ENCODE measurements at places on chromosomes 7 and 10.
A peak's percentile ranks its signal among the peaks of the same experiment; 100 is the strongest.

DNA sequence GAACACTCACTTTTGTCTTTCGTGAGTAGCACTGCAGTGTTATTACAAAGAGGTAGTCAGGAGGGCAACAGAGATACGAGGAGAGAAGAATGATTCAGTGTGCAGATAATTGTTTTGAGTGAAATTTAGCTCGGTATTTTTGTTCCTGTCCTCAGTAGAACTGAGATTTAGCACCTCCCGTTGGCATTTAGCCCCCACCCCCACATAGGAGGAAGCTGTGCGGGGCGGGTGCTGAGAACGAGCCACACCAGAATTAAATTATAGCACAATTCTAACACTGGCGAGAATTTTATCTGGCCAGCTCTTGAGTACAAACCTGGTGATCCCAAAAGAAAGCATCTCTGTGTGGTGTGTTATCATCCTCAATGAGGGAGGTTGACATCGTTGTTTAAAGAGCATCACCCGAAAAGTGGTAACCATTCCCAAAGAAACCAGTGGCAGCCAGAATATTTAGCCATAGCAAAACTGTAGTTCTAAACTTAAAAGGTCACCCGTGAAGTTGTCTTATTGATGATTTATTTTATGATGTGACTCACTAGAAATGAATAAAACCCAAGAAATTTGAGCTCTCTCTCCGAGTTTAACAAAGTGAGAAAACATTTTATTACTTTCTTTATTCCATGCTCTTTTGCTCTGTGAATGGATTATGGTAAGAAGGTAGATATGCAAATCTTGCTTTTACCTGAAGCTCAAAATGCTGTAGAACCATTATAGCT, 612.2 kb downstream of the SUGCT start:
- no peak for DNase-seq

DNA sequence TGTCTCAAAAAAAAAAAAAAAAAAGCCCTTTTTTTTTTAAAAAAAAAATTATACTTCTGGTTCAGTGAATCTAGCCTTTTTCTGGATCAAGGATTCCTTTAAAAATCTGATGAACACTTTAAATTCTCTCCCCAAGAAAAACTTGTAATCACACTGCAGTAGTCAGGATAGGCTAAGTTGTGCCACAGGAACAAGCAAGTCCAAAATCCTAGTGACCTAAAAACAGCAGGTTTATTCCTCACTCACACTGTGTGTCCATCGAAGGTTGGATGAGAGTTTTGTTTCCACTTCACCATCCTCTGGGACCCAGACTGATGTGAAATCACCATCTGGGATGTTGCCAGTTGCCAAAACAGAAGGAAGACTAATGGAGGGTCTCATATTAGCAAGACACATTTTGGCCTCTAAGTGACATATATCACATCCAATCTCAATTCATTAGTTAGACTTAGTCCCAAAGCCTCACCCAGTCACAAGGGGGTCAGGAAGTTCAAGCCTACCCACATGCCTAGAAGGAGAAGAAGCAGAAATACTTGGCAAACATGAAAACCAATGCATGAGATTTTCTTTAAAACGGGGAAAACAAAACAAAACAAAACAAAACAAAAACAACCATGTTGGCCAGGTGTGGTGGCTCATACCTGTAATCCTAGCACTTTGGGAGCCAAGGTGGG, 32.7 kb downstream of the CYP17A1 start:
- DNase-seq = no peak

DNA sequence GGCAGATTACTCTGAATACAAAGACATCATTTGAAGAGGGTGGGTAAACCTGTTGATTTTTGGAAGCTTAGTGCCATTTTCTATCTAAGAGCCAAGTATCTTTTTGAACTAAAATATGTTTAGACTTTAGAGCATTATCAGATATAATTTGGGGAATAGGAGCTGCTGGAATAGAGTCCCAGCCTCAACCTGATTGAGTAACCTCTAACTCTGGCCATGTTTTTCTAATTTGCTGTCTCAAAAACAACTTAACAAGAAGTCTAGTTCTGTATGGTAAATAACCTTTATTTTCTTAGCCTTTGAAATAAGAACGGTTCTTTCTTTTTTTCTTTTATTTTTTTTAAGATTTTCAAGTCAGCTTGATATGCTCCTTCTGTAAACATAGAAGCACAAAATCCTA, 224.5 kb downstream of the DYNC1I1 start:
- DNase-seq = no peak

- DNase-seq = no peak
These were observed 64.9 kb upstream of the PPIF start for GRCh38 chr10:79282388-79282787.

- no peak for DNase-seq
These were observed 31.1 kb upstream of the RHEB start for GRCh38 chr7:151550656-151551286.

DNA sequence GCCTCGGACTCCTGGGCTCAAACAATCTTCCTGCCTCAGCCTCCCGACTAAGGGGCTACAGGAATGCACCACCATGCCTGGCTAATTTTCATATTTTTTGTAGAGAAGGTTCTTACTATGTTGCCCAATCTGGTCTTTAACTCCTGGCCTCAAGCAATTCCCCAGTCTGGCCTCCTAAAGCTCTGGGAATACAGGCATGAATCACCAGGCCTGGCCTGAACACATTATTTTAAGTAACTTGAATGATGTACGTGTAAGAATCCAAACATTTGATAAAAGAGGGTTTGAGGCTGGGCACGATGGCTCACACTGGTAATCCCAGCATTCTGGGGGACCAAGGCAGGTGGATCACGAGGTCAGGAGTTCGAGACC, 13.0 kb upstream of the BAMBI start:
- no peak for DNase-seq

DNA sequence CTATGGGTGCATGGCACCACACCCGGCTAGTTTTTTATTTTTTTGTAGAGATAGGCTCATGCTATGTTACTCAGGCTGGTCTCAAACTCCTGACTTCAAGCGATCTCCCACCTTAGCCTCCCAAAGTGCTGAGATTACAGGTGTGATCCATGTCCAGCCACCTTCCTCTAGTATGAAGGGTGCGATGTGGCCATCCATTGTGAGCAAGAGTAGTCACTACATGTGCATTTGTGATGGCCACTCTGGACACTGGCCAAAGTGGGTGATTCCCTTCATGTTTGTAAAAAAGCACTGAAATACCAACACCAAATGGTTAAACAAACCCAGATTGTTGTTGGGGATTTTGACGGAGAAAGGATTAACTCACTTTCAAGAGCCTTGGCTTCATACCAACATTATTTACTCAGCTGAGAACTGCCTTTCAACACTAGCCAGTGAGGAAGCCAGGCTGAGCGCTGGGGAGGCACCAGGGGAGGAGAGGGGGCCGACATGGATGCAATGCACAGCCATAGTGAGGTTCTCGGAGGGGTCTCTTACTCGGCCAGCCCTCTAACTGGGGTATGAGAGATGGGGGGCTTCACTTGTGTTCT, 198.1 kb upstream of the LYZL2 start:
- DNase-seq = peak; percentile 20

DNA sequence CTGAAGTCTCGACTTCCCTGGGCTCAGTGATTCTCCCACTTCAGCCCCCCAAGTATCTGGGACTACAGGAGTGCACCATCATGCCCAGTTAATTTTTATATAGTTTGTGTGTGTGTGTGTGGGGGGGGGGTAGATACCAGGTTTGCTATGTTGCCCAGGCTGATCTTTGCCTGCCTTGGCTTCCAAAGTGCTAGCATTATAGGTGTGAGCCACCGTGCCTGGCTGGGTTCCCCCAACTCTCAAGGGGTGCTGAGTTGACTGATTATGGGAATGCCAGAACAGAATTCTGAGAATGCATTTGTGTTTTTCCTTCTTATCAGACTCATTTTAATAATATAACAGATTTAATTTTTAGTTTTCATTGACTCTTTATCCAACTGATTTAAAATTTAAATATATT, 19.5 kb downstream of the RPA3 start:
- no peak for DNase-seq

- DNase-seq = peak; percentile 99
These were observed 146.9 kb downstream of the GPR85 start for GRCh38 chr7:112939574-112940313.

DNA sequence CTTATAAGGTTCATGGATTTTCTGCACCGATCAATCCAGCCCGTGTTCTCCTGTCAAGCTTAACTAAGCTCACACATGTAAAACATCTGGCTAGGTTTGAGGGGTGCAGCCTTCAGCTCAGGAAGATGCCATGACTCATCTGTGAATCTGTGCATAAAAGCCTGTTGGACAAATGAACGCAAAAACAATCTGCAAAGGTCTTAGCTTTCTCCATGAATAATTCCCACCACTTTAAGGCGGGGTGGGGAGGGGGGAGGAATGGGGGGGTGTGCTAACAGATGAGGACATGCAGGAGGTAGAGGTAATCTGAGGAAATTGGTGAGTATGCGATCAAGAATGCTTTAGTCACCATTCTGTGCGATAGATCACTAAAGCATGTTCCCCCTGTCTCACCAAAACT, 4.8 kb downstream of the DOCK4 start:
- no peak for DNase-seq

DNA sequence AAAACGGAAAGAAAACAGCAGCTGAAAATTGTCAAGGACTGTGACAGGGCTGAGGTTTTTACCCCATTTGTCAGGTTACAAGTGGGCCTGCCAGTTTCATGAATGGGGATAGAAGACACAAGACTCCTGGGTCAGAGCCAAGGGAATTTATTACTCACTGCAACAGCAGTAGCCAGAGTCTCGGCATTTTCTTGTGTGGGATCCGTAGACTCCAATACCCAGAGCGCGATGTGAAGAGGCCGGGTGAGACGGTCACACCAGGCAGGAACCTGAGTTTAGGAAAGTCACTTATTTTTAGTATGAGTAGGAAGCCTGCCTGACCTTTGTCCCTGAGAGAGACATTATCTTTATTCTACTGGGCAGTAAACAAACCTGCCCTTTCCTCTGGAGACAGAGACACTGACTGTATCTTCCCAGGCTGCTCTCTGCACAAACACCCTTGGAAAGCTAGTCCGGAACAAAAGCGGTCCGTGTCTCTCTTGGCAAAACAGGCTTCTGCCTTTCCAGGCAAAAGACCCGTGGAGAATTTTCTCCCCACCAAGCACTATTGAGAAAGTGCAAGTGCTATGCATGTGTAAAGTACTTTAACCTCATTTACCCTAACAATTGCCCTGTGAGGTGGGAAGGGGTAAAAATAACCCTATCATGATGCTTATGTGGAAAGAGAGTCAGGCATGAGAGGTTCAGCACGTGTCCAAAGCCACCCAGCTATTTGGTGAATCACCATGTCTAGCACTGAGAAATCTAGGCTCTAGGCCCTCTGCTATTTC, 58.4 kb downstream of the JCAD start:
- DNase-seq = no peak

GRCh38 chr7:21023841-21024484, 237.3 kb upstream of the SP8 start:
- DNase-seq = no peak

GRCh38 chr7:1237704-1238255, 5.1 kb downstream of the UNCX start:
- DNase-seq = no peak

- DNase-seq = no peak
These were observed 86.6 kb upstream of the INSYN2A start for GRCh38 chr10:127283017-127283416.

- DNase-seq = no peak
These were observed 22.2 kb downstream of the YAE1 start for GRCh38 chr7:39588416-39588815.

GRCh38 chr7:100413889-100414288, 14.6 kb downstream of the ZCWPW1 start:
- no peak for DNase-seq

- no peak for DNase-seq
These were observed 50.9 kb upstream of the SGMS1 start for GRCh38 chr10:50674469-50675254.

DNA sequence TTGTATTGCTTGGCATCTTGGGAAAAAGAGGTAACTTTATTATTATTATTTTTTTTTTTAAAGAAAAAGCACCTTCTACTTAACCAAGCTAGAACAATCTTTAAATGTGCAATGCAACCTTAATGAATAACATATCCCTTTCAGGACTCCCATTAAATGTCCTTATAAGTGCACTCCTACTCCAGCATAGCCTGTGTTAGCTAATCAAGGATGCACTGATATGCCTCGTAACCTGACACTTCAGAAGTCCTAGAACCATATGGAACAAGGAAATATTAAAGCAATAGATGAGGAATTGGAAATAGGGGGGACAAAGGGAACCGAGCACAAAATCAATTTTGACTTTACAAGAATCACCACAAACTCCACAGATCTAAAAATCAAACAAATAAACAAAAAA, 522.4 kb downstream of the PARD3 start:
- no peak for DNase-seq

DNA sequence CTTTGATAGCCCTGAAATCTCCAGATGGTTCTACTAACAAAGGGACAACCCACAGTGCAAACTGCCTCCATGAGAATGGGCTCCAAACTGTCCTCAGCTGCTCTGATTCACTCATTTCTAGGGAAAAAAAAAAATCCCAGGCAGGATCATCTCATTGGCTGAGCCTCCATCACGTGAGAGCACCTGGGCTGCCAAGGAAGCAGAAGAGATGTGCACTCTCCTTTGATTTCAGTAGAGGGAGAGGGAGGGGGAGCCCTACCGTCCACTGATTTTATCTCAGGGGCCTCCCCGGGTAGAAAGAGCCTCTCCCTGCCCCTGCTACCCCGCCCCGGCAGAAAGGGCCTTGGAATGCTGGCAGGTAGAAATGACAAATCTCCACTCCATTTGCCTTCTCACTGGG, 725.4 kb downstream of the PHTF2 start:
- no peak for DNase-seq

GRCh38 chr10:98519841-98520240, 73.1 kb upstream of the HPS1 start:
- no peak for DNase-seq

- DNase-seq = no peak
These were observed 38.9 kb downstream of the DRGX start for GRCh38 chr10:49356944-49357343.

GRCh38 chr7:1532456-1533254, 2.2 kb downstream of the MAFK start:
- peak; percentile 76 for DNase-seq

- no peak for DNase-seq
These were observed 1.5 kb downstream of the SLC29A3 start for GRCh38 chr10:71320592-71320991.

- DNase-seq = no peak
These were observed 884.1 kb downstream of the CCSER2 start for GRCh38 chr10:85212526-85212925.

DNA sequence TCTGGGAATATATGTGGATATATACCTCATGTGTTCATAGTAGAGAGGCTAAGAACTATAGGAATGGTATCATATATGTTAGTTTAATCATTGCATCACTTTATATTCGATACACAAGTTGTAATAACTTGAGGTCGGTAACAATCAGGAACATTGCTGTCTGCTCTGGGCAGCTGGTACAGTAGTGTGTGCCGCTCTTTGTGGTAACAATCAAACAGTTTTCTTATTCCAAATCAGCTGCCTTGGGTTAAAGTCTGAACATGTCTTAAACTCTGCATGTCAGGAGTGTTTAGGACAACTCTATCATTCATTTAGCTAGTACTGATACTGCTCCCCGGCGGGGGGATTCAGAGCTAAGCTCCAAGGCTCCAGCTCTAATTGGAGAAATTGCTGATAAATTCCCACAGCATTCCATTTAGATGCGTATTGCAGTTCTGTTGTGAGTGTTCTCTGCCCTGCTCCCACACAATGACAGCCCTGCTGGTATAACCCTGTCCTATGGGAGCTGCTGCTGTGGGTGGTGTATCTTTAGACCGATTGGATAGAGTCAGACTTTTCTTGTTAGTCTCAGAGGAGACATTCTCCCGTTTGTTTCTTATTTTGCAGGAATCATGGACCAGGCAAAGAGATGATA, 707.5 kb upstream of the FZD8 start:
- DNase-seq = no peak

- no peak for DNase-seq
These were observed 81.4 kb upstream of the PPP2R2D start for GRCh38 chr10:131819241-131820072.

Measured in hematopoietic multipotent progenitor cell treated with erythropoietin and hydrocortisone succinate and interleukin-3 and kit ligand, for 15 days (in vitro differentiated cells).